MM.1S (cell line): ENCODE measurements at places on chromosomes 12 and 14.
A peak's percentile ranks its signal among the peaks of the same experiment; 100 is the strongest.

- DNase-seq, result no peak
These were observed 17.2 kb upstream of the GALNT9 start for GRCh38 chr12:132346471-132347175.

DNA sequence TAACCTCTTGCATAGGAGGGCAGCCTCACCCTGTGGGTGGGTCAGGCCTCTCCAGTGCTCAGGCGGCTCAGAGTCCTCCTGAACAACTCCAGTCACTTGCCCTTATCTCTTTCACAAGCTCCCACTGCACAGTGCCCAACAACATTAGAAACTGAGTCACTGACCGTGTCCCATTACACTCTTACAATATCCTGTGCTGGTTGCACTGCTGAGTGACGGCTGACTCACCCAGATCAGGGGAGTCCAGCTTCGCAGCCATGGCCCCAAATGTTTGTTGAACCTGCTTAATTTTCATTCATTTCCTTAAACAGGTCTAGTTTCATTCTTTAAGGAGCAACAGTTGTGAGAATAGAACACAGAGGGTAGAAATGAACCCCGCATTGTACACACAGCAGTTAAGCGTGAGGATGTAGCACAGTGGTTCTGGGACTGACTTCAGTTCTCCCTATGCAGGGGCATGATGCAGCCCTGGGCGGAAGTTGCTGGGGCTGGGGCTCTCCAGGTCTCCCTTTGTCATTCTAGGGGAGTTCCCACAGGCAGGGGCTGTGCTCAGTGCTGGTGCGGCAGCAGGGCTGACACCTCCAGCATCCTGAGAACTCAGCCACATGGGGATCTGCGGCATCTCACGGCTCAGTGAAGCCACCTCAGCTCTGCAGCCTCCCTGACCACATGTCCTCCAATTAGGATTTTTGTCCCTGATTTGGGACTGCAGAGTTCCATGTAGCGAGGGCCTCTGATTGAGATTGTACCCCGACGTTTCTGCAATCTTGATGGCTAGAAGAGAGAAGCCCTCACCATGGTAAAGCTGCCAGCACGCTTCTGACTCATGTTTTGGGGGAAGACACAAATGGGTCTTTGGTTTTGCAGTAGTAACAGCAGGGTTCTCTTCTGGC lies 16.1 kb downstream of the GPR68 start:
- DNase-seq, result no peak

DNA sequence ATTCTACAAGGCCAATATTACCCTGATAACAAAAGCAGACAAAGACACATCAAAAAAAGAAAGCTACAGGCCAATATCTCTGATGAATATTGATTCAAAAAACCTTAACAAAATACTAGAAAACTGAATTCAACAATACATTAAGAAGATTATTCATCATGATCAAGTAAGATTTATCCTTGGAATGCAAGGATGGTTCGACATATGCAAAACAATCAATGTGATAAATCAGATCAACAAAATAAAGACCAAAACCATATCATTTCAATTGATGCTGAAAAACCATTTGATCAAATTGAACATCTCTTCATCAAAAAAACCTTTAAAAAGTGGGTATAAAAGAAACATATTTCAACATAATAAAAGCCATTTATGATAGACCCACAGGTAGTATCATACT lies 117.3 kb downstream of the CPNE8 start:
- no peak for DNase-seq

GRCh38 chr12:5570416-5570815 lies 138.5 kb downstream of the NTF3 start:
- DNase-seq, result no peak

GRCh38 chr12:27524839-27525753 lies 1.1 kb downstream of the PPFIBP1 start:
- DNase-seq, result no peak

DNA sequence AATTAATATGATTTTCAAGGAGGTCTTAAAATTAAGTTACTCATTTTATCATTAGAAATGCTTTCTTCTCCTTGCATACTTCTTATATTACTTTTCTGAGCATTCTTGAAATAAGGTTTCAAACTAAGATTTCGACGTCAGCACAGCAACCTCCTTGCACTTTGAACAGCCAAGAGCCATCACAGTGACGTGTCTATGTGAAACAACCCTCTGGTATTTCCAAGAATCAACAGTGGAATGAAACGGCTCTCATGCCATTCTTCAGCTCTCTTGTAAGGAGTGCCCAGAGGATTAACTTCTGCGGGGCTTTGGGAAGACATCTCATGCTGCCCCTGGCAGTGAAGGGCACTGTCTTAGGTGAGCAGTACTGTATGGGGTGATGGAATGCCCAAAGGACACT lies 109.2 kb downstream of the EFCAB11 start:
- DNase-seq, result no peak

GRCh38 chr12:75437564-75437963 lies 43.0 kb upstream of the GLIPR1 start:
- peak; percentile 53 for DNase-seq

GRCh38 chr12:6452245-6452943 lies 552 bp downstream of the TAPBPL start:
- DNase-seq, result peak; percentile 50

- no peak for DNase-seq
These were observed 36.5 kb downstream of the SSPN start for GRCh38 chr12:26231921-26232320.

GRCh38 chr12:49954863-49955830 lies 4.6 kb downstream of the AQP2 start:
- no peak for DNase-seq

DNA sequence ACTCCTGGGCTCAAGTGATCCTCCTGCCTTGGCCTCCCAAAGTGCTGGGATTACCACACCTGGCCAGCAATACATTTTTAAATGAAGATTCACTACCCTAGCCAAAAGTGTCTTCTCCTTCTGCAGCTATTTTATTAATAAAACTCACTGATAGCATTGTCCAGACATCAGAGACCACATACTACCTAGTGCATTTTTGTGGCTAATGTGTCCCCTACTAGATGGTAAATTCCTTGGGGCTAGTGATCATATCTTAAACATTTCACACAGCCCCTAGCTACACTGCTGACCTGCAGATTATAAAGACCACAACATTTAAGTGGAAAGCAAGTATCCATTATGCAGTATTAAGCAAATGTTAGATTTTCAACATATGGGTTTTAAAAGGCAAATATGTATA lies 17.0 kb downstream of the DTD2 start:
- no peak for DNase-seq

DNA sequence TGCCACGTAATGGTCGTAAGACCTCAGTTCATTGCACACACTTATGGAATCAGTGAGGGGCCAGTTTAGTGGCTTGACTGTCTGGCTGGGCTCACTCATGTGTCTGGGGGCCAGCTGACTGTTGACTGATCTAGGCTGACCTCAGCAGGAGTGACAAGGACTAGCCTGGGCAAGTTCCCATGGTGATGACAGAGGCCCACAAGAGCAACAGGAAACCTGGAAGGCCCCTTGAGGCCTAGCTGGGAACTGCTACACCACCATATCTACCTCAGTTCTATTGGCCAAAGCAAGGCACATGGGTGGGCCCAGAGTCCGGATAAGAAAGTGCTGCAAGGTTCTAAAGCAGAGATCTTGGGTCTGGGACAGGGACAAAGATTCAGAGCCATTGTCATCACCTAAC lies 21.3 kb upstream of the RFLNA start:
- DNase-seq, result no peak

GRCh38 chr12:42742716-42743115 lies 153.2 kb upstream of the PRICKLE1 start:
- no peak for DNase-seq

- DNase-seq, result no peak
These were observed 17.9 kb downstream of the CPM start for GRCh38 chr12:68915055-68915454.

- DNase-seq, result no peak
These were observed 72.1 kb downstream of the PLEKHA5 start for GRCh38 chr12:19201661-19202060.

GRCh38 chr12:109879351-109880042 lies 844 bp downstream of the GLTP start:
- DNase-seq, result no peak

- no peak for DNase-seq
These were observed 158.6 kb downstream of the OTOGL start for GRCh38 chr12:80257920-80258319.

DNA sequence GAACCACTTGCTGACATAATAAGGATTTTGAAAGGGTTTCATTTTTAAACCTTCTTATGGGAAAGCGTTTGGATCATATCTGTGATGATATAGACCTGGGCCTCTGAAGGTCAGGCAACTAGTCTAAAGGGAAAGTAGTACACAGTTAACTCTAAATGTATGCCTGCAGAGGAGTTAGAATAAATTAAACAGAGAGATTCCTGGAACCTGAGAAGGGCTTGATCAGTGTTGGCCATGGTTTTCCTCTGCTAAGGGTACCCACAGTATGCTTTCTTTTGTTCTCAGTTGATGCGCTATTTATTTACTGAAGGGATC lies 14.4 kb upstream of the POLR3B start:
- DNase-seq, result no peak

GRCh38 chr12:85516667-85517325 lies 236.8 kb downstream of the ALX1 start:
- DNase-seq, result no peak

- DNase-seq, result no peak
These were observed 36.1 kb downstream of the KCTD10 start for GRCh38 chr12:109440851-109441490.

DNA sequence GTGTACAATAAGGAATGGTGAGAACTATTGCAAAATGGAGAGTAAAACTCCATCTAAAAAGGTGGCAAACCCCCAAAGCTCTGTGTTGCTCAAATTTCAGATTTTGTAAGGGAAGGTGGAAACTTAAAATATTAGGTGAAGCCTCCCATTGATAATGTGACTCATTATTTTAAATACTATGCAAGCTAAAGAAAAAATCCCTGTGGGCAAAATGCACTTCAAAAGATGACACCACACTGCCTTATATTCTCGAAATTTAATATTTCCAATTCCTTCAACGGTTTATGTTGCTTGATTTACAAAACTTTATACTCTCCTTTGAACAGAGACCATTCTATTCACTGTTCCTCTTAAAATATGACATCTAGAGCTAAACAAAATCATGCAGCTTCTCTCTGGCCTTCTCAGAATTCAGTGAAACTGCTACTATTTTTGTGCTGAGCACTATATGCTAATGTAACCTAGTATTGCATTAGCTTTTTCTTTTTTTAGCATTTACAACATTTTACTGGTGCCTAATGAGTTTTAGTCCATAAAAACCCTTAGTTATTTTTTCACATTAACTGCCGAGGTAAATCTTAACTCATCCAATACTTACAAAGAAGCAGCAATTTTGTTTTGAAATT lies 297.7 kb downstream of the SYT1 start:
- peak; percentile 35 for DNase-seq

DNA sequence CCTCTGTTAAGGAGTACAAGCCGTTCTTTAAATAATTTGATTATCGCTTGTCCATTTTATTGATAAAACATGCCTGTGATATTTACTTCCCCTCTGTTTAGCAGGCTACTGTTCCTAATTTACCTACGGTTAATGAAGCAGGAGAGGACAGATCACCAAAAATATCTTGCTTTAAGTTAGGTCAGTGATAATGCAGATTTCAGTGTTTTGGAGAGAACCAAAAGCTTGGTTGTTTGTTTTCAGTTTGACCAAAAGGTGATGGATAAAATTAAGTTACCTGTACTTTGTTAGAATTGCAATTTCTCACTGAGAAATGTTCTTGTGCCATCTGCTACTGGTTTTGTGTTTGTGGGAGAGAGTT lies 958 bp downstream of the SPATS2 start:
- DNase-seq, result peak; percentile 12

- DNase-seq, result no peak
These were observed 107.4 kb downstream of the PPP1R12A start for GRCh38 chr12:79827484-79827883.

DNA sequence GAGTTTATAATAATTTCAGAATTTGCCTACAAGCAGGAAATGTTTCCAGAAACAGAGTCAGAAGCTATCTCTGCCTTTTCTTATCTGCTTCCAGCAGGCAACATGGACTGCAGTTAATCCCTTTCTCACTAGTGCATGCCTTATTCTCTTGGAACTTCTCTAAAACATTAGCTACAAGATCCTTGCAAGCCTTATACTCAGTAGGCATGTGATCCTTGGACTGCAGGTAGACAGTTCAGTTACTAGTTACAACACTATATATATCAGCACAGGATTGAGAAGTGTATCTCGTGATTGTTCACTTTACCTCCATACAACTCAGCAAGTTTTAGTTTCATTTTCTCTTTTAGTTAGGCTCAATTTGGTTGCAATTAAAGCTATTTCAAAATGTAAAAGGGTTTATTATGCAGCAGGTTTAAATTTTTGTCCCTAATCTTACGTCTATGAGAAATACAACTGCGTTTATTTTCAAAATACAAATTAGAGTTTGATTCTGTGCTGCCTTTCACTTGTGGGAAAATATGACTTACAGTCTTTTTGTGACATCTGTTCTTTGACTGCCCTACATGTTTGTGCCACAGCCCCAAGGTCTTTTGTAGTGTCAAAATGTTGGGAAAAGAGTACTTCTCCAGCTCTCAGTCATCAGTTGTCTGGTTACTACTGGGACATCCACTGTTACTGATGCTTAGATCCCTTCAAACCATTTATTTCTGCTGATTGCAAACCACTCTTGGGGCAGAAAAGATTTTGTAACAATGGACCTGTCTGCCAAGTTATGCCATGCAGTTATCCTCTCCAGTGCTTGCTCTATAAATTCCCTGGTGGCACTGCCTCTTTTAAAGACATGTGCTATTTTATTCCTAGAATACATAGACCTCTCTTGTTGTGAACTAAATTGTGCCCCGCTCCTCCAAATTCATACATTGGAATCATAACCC lies 709.0 kb upstream of the FOXG1 start:
- peak; percentile 58 for DNase-seq

DNA sequence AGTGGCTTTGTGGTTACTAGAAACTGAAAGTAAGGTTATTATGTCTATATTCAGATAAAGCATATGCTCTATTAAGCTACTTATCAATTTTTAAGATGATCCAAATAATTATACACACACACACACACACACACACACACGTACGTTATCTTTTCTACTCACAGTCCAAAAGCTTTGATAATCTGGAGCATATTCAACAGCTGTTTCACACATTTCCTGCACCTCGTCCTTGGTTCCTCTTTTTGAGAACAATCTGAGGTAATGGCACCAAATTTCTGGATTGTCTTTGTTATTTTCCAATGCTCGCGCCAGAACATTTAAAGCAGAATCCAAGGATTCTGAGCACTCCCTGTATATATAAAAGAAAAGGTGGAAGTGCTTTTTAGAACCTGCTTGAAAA lies 37.5 kb downstream of the ZFC3H1 start:
- DNase-seq, result peak; percentile 23

DNA sequence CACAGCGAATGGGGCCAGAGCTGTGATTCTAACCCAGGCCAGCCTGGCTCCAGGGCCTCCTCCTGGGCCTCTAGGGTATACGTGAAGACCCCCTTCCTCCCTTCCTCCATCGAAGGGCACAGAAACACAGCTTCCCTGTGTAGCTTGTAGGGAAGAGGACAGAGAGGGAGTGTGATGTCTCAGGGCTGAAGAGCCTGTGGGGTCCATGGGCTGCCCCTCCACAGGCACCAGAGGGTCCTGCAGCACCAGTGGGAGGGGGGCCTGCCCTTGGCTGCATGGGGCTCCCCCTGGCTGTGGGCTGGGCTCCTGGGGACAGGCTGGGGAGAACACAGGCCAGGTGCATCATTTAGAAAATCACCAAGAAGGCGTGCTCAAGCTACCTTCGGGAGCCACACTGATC lies 178.5 kb downstream of the CALM1 start:
- DNase-seq, result no peak
